ENCODE measurements at places on chromosomes 2 and 18. TPM values are rescaled to one million over a fixed set of nuclear protein-coding genes. Genes with fewer than 3 reads are reported as not detected.

DNA sequence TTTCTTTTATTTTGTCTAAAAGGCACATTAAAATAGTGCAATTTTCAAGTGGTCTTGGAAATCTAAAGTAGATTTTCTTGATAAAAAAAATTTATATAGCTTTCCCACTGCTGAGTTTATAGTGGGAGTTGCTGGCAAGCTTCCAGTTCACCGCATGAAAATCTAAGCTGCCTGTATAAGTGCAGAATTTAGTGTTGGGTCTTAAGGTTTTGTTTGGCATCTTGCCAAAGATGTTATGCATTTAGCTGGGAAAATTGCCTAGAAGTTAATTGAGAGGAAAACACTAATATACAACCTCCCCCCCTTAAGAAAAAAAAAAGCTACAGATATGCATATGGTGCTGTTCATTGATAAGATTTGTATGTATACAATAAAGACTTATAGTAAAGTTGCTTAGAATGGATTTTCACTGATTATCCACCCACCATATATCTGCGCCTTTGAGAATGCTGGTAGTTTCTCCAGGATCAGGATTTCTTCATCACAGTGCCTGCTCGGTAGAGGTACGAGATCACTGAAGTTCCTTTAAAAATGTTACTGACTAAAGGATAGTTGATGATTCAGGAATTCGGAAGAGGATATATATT, 803.2 kb upstream of the POU3F3 start:
- H3K36me3 ChIP-seq, result no peaks in the 10 kb centered on the region
- no peak for DNase-seq

C2orf66 gene
- total RNA-seq, result 1.2 TPM

TMEM37 gene
- total RNA-seq, result 9.4 TPM

ANKRD36C gene
- 407 TPM for total RNA-seq

GRCh38 chr2:9178110-9178903, 28.3 kb upstream of the ASAP2 start:
- DNase-seq, result no peak
- no peaks in the 10 kb centered on the region for H3K4me1 ChIP-seq
- peak overlapping the region; percentile 73 for H3K27ac ChIP-seq

ADCYAP1 gene
- total RNA-seq, result 0.33 TPM

GRCh38 chr2:15094161-15094560, 461.6 kb downstream of the LRATD1 start:
- H3K36me3 ChIP-seq, result no peaks in the 10 kb centered on the region
- no peaks in the 10 kb centered on the region for H3K4me1 ChIP-seq
- no peak for DNase-seq
- no peak overlapping the region for H3K4me3 ChIP-seq
- H3K27ac ChIP-seq, result no peak overlapping the region
- no peaks in the 10 kb centered on the region for H3K27me3 ChIP-seq

ITSN2 gene
- total RNA-seq, result 69.8 TPM

- no peak overlapping the region for H3K4me3 ChIP-seq
- H3K27me3 ChIP-seq, result no peaks in the 10 kb centered on the region
- H3K4me1 ChIP-seq, result no peaks in the 10 kb centered on the region
- no peak for DNase-seq
Observed at GRCh38 chr2:203438528-203438927, 96.6 kb downstream of the RAPH1 start.

HK2 gene
- total RNA-seq, result 19.9 TPM

DNA sequence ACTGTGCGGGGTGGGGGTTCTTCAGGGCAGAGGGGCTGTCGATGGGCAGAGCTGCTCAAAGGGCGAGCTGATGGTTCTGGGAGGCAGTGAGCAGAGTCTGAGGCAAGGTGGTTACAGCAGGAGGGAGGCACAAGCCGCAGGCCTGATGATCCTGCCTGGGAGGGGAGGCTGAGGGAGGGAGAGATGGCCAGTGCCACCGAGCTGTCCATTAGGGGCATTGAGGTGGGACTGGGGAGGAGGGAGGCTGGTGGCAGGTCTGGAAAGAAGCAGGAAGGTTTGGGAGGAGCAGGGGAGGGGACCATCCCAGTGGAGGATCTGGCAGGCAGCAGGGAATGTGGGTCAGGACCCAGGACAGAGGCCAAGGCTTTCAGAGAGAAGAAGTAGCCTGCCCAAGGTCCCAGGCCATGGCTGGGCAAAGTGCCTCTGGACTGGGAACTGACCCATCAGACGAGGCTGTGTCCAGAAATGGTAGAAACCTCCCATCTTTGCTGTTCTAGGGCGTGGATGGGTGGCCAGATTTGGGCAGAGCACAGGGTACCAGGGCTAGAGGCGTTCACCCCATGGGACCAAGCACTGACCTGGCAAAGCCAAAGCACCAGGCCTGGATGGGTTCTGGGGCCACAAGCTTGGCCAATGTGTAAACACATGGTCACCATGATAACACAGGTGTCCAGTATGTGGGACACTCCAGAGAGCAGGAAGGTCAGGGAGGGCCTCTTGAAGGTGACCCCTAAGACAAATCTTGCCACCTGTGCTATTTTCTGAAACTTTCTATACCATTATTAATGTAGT, 55.5 kb downstream of the INHBB start:
- no peak overlapping the region for H3K27ac ChIP-seq
- no peaks in the 10 kb centered on the region for H3K27me3 ChIP-seq
- no peaks in the 10 kb centered on the region for H3K4me1 ChIP-seq
- peak; percentile 35 for DNase-seq
- H3K36me3 ChIP-seq, result no peaks in the 10 kb centered on the region

DNA sequence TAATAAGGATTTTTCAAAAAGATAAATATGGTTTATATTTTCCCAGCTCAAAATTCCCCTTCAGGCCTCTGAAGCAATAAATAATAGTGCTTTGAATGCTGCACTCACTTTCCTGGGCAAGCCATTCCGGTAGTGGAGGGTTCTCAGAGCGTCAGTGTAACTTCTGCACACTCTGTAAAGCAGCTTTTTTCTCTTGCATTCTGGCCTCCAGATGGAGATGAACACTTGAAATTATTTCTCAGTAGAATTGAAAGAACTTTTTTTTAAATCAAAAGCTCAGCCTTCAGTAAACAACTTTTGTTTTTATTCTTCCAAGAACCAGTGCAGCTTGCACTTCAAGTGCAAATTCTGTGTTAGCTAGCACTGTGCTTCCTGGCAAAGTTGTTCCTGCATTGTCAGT, 281.1 kb upstream of the RAB12 start:
- DNase-seq, result no peak
- H3K4me3 ChIP-seq, result no peak overlapping the region
- H3K36me3 ChIP-seq, result no peaks in the 10 kb centered on the region
- H3K27ac ChIP-seq, result no peak overlapping the region
- H3K27me3 ChIP-seq, result no peaks in the 10 kb centered on the region

GRCh38 chr2:113002677-113003076, 2.6 kb upstream of the IL36A start:
- no peak for DNase-seq
- no peaks in the 10 kb centered on the region for H3K27me3 ChIP-seq
- no peaks in the 10 kb centered on the region for H3K4me1 ChIP-seq

SFXN5 gene
- 6.7 TPM for total RNA-seq

DNA sequence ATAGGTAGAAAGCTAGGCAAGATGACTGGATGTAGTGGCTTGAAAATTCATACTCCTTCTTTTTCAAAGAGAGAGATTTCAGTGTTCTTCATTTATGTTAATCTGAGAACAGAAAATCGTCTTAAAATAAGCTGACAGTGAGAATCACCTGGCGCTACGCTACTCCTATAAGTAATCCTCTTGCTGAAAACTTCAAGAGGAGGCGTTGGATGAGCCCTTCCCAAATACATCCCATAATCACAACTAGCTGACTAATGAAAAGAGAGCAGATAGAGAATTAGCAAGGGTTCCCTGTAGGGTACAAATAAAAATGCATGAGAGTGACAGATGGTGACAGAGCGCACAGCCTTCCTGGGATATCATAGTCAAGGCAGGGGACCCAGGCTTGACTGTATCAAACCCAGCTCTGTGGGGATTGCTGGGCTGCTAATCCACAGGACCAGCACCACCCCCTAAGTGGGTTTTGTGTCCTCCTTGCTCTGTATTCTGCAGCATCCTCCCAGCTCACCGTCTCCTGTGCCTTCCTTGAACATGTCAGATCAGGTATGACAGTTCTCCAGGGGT, 280.2 kb downstream of the SP3 start:
- H3K36me3 ChIP-seq, result no peaks in the 10 kb centered on the region
- H3K4me1 ChIP-seq, result no peaks in the 10 kb centered on the region
- H3K4me3 ChIP-seq, result no peak overlapping the region
- no peaks in the 10 kb centered on the region for H3K27me3 ChIP-seq
- H3K27ac ChIP-seq, result no peak overlapping the region

DNA sequence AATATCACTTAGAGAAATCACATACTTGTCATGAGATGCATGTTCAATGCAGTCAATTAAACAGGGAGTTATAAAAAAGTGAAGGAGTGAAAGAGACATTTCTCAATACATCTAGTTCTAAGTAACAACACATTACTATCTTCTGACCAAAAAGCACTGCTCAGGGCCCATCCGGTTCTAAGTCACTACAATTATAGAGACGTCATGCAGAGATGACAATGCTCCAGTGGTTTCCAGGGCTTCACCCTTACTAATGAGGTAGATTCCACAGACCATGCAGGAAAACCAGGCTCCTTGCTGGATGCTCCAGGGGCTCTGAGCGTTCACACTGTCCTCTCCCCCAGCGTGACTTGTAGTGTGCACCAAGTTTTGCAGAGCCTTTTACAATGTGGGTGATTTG, 88.0 kb downstream of the FTCDNL1 start:
- no peak for DNase-seq
- no peaks in the 10 kb centered on the region for H3K4me1 ChIP-seq
- no peaks in the 10 kb centered on the region for H3K27me3 ChIP-seq

B3GNT7 gene
- 1.3 TPM for total RNA-seq

DOCK10 gene
- 13.8 TPM for total RNA-seq

DNA sequence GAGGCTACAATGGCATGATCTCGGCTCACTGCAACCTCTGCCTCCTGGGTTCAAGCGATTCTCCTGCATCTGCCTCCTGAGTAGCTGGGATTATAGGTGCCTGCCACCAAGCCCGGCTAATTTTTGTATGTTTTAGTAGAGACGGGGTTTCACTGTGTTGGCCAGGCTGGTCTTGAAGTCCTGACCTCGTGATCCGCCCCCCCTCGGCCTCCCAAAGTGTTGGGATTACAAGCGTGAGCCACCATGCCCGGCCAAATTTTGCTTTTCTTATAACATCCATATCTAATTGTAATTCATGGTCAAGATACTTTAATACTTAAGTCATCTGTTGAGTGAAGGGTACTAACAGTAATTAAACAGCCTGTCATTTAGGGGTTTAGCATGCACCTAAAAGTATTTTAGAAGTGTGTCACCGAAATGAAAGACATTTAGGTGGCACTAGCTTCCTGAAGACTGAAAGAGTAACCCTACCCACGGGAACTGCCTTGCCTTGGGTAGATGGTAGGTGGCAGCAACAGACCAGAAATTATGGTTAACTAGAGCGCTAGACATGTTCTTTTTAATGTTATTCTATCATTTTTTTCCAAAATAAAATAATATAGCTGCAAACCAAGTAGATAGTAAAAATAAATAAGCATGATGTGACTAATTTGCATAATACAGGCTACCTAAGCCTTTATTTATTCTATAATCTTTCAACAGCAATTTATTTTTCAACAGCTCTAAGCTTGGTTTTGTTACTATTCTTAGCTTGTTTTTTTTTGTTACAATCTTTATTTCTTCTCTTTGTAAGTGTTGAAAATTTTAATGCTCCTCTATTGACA, 8.6 kb upstream of the ACYP2 start:
- H3K4me3 ChIP-seq, result no peak overlapping the region
- H3K27me3 ChIP-seq, result no peaks in the 10 kb centered on the region
- no peaks in the 10 kb centered on the region for H3K36me3 ChIP-seq
- H3K4me1 ChIP-seq, result no peaks in the 10 kb centered on the region
- H3K27ac ChIP-seq, result no peak overlapping the region

DNA sequence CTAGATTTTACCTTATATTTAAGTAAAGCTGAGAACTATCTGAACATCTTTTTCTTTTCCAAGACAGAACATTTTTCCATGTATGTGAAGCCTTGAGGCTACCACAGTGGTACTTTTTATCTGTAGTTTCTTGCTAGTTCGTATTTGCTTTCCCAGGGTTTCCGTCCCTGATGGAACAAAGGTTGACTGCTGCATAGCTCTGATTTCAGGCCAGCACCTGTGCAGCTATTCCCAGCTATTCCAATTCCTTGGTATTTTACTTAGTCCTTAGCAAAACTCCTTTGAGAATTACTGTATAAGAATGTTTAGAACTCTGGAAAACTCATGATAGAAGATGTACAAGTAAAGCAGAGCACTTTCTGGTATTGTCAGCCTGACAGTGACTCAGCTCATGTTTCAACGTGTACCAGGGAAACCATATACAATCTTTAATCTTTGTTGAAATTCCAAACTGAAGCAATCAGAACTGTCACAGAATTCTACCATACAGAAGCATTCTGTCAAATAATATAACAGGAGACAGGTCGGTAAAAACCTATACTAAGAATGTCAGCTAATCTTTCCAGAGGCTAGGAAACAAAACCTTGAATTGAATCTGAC, 162.2 kb downstream of the PKP4 start:
- no peak overlapping the region for H3K27ac ChIP-seq
- no peak for DNase-seq
- H3K27me3 ChIP-seq, result no peaks in the 10 kb centered on the region
- H3K36me3 ChIP-seq, result no peaks in the 10 kb centered on the region
- H3K4me3 ChIP-seq, result no peak overlapping the region

DNA sequence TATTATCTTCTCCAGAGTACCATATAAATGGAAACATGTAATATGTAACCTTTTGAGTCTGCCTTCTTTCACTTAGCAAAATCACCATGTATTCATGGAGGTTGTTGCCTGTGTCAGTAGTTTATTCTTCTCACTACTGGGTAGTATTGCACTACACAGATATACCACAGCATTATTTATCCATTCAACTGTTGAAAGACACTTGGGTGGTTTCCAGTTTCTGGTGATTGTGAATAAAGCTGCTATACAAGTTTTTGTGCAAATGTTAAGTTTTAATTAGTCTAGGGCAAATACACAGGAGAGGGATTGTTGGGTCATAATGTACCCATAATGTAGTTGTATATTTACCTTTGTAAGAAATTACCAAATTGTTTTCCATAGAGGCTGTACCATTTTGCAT, 29.6 kb upstream of the RPRD1A start:
- no peak for DNase-seq
- no peaks in the 10 kb centered on the region for H3K36me3 ChIP-seq
- no peak overlapping the region for H3K4me3 ChIP-seq
- no peaks in the 10 kb centered on the region for H3K4me1 ChIP-seq

ONECUT2 gene
- not detected for total RNA-seq

DNA sequence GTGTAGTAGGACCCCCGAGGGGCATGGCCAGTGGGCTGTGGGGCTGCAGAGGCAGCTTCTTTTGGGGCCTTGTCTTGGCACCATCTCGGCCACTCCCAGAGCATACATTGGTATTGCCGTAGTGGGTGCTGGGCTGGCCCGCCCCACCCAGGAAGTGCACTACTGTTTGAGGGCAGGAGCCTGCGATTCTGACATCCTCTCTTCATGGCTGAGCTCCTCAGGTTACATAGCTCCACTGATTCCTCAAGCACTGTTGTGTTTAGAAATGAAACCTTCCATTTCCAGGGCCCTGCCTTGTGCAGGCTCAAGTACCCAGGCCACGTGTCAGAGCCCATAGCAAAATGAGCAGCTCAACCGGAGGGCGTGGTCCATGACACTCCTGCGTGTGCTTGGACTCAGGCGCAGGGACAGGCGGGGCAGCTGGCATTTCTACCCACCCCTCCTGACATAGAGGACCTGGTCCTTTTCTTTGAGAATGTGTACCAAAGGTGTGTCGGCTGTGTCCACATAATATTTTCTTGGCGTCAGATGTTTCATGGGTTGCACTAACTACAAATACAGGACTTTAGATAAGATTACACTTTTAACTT, 67.9 kb downstream of the DGKD start:
- H3K4me3 ChIP-seq, result no peak overlapping the region
- H3K27ac ChIP-seq, result no peak overlapping the region
- H3K4me1 ChIP-seq, result no peaks in the 10 kb centered on the region
- H3K27me3 ChIP-seq, result no peaks in the 10 kb centered on the region

All from breast epithelium (tissue), 4 donors.